Fibroblast of skin of left biceps (primary cell): ENCODE measurements at places on chromosomes 12 and 14.

DNA sequence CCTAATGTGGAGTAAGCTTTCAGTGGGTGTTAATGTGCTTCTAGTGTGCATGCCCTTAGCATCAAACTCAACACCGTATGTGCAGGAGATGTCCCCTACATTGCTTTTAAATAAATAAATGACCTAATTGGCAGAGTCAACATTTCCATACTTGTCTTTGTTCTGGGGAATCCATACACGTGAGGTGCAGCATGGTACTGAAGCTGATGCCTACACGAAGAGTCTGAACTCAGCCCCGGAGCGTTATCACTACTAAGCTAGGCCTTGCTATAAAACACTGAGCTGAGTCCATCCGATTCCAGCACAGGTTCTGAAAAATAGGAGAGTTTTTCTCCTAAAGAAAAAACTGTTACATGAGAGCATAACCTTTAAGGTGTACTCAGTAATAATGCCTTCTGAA, 125.0 kb upstream of the DYRK2 start:
- no peak for DNase-seq

DNA sequence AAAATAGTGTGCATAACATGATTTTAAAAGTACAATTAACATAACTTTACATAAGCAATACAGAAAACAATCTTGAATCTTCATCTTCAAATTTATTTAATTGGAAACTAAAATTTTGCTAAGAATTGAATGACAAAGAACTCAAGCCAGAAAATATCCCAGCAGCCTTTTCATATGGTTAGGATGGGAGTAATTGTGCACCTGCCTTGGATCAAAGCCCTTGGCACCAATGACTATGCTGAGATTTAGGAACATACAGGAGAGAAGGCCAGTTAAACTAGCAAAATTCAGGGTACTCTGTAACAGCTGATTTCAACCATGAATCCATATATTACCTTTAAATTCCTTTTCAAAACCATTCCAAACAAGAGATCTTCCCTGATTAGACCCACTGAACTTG, 5.8 kb downstream of the KERA start:
- no peak for DNase-seq

- no peak for DNase-seq
These were observed 22.7 kb downstream of the TBX3 start for GRCh38 chr12:114661245-114661644.

GRCh38 chr14:56002876-56003625, 115.2 kb upstream of the PELI2 start:
- DNase-seq, result no peak

DNA sequence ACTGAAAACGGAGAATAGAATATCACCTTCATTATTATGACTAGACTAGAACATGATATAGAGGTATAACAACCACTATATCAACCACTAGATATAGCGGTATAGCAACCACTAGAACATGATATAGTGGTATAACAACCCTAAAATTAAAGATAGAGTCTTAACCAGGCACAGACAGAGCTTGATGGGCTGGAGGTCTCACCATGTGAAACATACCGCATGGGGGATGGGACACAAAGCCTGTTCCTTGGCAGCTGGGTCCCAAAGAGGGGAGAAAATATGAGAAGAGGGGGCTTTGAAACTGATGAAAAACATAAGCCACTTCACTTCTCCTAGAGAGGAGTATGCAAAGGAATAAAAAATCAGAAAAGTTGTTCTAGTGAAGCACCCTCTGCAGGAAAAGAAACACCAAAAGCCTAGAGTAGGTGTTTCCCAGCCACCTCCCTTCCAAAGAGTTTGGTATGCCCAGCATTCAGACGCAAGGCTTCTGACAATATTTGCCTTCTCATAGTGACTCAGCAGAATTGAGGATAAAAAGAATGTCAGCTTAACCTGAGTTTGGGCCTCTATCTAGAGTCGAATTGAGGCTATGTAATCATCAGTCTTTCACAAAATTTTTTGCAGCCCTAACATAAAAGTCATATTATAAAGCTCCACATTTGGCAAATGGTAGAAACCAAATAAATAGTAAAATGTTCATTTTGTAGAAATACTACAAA, 316.4 kb downstream of the NOVA1 start:
- DNase-seq, result peak; percentile 54

- DNase-seq, result peak; percentile 39
These were observed 63.8 kb downstream of the FBXO33 start for GRCh38 chr14:39368261-39368959.
